Stimulated activated effector memory CD8-positive, alpha-beta T cell treated with anti-CD3 and anti-CD28 coated beads, Interleukin-12 subunit alpha, Interleukin-12 subunit beta, amount 100 ng/mL, for 72 hours (primary cell): ENCODE measurements at places on chromosomes 16 and 17.
A peak's percentile ranks its signal among the peaks of the same experiment; 100 is the strongest.

GRCh38 chr17:45761957-45762565, 22.1 kb upstream of the CRHR1 start:
- DNase-seq: no peak

DNA sequence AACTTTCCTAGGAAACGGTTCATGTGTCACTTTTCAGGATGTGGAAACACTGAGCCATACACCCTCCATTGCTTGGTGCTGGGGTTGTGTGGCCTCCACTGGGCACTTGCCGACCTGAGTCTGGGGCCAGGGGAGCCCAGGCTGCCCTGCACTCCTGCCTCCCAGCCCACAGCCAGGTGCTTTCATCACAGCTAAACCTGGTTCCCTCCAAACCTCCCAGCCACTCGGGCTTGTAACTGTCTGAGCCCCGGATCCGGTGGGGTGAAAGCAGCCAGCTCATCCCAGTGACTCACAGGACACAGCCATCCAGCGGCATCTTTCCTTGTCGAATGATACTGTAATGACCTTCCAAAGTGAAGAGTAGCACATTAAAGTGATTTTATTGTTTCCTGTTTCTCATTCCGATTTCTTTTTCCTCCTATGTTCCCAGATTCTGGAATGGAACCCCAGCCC, 19.8 kb downstream of the CARHSP1 start:
- no peak for DNase-seq

- no peak for DNase-seq
Measured at GRCh38 chr17:10754109-10754508, 24.3 kb upstream of the TMEM220 start.

- DNase-seq: no peak
Measured at GRCh38 chr16:15947983-15948509, 1.4 kb upstream of the ABCC1 start.

GRCh38 chr16:29975134-29975538, 1.5 kb downstream of the TAOK2 start:
- no peak for DNase-seq

- no peak for DNase-seq
Measured at GRCh38 chr17:45146592-45146889, 1.7 kb upstream of the HEXIM1 start.

DNA sequence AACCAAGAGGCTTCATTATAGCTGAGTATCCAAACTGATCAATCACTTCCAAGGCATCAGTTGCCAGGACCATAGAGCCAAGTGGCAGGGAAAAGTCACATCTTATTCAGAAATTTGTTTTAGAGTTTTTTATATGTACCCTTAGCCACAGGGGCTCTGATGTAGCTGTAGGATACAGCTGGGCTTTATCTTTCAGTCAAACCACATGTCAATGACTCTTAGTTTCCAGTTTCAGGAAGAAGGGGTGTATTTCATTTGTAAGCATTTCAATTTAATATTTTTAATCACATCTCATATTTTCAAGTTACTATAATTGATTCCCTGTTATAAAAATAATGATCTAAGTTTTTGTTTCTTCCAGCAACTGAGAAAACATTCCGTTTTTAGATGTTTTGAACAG, 2.9 kb upstream of the FLCN start:
- DNase-seq: no peak

DNA sequence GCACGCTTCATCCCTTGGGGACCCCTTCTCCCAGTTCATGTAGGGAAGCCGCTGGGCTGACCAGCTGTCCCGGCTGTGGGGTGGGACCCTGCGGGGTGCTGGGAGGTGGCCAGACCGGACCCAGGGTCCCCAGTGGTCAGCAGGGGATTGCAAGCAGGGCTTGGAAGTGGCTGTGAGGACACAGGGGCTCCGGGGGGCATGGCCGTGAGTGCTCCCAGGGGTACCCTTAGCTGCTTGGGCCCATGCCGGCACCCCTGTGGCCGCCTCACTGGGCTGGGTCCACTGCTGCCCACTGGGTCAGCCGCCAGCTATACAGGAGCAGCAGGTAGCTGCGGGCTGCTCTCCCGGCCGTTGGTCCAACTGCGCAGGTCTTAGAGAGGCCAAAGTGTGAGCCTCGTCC, 18.8 kb downstream of the PRSS27 start:
- DNase-seq: no peak

GRCh38 chr17:43720311-43721060, 38.1 kb downstream of the SOST start:
- DNase-seq: peak; percentile 86

GRCh38 chr16:84453061-84453752, 51.3 kb downstream of the MEAK7 start:
- no peak for DNase-seq

GRCh38 chr17:45888392-45888791, 6.0 kb upstream of the MAPT start:
- DNase-seq: no peak

DNA sequence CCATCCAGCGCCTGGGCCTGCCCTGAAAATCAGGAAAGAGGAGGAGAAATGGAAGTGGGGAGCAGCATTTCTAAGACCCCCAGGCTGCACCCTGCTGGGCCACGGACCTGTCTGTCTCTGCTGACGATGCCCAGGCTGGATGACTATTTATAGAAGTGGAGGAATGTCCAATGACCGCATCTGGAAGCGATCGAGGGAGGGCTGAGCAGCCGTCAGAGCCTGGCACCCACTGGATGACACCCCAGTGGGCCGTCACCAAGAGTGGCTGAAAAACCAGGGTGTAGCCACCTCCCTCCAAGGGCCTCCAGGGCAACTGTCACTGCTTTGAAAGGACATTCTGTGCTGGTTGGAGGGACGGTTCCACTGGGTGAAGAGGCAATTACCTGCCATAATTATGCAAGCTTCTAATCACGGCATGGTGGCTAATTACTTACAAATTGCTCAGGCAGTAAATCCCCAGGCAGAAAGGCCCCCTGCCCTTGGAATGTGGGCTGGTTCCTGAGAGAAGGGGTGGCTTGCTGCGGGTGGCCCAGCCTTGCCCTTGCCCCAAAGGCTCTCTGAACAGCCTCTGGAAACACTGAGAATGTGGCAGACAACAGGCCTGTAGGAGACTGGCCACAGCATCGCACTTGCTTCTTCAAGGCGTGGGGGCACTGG, 332.1 kb downstream of the C16orf95 start:
- no peak for DNase-seq

DNA sequence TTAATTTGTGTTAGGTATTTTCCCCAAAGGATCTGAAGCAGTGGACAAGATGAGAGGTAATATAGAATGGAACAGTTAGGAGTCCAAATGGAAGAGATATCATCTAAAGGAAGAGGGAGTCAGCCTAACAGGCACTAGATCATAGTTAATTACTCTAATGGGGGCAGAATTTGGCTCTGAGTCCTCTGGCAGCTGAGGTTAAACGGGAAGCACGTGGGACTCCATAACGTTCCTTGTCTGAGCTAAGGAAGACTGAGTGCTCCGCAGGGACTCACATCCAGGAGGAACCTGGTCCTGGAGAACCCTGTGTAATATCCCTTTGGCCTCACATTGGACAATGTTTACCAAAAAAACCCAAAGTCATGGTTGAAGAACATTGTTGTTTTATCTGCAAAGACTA, 46.6 kb upstream of the TEX2 start:
- no peak for DNase-seq

DNA sequence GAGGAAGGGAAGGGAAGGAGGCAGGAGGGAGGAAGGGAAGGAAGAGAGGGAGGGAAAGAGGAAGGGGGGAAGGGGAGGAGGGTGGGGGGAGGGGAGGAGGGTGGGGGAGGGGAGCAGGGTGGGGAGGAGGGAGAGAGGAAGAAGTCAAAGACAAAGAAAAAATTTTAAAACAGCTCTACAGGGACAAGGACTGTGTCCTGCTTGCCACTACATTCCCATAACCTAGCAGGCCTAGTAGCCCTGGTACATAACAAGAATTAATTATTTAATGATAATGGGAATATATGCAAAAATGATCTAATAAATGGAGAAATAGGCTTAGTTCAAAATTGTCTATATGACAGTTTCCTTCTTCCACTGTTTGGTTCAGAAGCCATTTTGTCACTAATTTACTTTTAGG, 47.6 kb upstream of the NOG start:
- no peak for DNase-seq

GRCh38 chr16:9128346-9129342, 37.2 kb downstream of the HAPSTR1 start:
- no peak for DNase-seq

DNA sequence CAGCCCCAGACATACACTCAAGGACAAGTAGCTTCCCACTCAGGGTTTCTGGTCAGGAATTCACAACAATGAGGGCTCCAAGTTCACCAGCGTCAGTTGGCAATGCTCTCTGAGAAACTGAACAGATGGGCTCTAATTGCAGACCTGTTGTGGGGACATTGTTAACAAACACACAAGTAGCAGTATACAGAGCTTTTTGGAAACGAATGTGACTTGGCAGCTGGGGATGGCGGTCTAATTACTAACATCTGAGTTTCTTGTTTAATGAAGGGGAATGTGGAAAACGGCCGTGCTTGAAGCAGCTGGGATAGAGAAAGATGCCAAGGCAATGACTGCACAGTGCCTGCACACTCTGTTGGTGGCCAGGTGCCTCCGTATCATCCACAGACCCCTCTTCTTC, 316.1 kb upstream of the IRX3 start:
- DNase-seq: no peak

DNA sequence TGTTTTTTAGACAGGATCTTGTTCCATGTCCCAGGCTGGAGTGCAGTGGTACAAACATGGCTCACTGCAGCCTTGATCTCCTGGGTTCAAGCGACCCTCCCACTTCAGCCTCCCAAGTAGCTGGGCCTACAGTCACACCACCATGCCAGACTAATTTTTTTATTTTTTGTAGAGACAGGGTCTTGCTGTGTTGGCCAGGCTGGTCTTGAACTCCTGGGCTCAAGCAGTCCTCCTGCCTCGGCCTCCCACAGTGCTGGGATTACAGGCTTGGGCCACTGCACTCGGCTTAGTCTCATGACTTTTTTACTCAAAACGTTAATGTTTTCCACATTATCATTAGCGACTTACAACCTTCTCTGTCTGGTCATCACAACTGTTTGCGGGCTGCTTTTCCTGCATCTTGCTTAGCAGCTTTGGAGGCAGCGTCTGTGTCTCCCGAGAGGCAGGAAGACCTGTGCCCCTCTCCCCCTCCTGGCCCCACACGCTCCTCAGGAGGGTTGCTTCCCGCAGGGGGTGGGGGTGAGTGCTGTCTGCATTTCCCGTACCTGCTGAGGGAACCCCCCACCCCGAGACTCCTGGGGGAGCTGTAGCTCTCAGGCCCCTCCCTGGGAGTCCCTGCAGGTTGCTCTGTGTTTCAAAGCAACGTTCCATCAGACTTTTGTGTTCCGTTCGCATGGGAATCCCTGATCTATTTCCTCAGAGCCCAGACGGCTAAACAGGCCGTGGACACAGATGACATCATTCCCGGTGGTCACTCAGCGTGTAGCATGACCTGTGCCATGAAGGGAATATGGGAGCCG, 52.6 kb downstream of the PGS1 start:
- no peak for DNase-seq

DNA sequence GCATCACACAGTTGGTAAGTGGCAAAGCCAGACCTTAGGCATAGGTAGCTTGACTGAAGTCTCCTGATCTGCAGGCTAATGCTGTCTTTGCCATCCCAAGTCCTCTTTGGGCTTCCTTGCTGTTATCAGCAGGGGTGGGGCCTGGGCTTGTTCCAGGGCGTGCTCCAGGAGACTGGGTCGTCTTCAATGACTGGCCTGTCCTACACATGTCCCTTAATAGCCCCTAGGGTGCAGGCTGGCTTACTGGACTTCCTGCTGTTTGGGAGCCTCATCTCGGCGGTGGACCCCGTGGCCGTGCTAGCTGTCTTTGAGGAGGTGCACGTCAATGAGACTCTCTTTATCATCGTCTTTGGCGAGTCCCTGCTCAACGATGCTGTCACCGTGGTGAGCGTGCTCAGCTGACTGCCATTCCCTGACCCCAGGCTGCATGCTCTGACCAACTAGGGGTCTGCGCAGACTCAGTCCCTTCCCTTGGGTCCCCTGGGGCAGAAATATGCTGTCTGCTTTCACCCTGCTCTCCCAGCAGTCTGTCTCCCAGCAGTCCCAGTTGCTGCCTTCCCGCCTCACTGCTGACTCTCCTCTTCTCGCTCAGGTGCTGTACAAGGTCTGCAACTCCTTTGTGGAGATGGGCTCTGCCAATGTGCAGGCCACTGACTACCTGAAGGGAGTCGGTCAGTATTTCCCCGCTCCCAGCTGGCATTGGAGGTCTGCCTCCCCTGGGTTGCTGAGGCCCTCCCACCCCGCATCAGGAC, 6.2 kb downstream of the SLC9A5 start:
- DNase-seq: no peak

DNA sequence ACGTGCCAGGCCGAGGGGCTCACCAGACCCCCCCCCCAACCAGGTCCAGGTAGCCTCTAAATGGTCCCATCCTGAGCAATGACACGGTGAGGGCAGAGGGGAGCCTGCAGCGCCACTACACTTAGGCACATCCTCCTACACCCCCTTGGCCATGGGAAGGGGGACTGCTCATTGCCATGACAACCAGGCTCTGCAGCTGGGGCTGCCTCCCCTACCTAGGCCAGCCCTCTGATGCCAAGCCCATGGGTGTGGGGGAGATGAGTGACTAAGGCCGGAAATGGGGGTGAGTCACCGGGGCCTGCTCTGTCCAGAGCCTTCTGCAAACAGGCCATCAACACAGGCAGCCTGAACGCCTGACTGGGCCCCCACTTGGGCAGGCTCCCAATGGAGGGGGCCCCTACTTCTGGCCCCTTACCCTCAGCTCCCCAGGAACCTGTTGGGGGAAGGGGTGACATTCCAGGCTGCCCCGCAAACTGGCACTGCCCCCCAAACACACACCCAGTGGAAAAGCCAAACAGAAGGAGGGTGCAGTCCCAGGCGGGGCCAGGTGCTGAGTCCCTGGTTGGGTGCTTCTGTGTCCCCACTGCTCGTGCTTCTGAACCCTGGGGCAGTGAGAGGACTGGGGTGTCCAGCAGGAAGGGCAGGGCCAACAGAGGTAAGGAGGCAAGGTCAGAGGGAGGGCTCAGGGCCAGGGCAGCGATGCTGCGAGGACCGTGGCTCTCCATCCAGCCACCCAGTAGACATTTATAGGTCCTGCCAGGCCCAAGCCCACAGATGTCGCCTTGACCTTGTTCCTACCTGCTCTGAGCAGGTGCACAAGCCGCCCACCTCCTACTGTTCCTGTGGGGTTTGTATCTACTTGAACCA, 8.2 kb downstream of the PLCD3 start:
- no peak for DNase-seq

GRCh38 chr16:73199214-73199613, 151.3 kb upstream of the ZFHX3 start:
- no peak for DNase-seq

DNA sequence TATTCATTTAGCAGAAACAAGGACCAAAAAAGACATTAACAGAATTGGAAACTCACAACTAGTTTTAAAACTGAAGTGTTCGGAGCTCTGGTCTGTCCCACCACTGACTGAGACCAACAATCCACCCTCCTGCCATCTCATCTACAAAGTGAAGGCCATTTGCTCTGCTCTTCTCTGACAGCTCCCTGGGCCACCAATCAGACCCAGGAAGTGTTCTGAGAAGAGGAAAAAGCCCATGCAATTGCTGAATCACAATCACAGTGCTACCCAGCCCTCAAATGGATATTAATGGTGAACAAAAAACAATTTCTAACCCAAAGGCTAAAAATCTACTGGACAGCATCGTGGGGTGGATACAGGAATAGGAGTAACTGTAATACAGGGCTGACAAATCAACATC, 2.1 kb downstream of the RPL23 start:
- DNase-seq: no peak

GRCh38 chr16:55710466-55710865, 54.7 kb downstream of the SLC6A2 start:
- DNase-seq: no peak
